ENCODE measurements at places on chromosomes 2 and 18.

GRCh38 chr2:195037045-195037444 is 620.0 kb upstream of the SLC39A10 start:
- no peak for DNase-seq

DNA sequence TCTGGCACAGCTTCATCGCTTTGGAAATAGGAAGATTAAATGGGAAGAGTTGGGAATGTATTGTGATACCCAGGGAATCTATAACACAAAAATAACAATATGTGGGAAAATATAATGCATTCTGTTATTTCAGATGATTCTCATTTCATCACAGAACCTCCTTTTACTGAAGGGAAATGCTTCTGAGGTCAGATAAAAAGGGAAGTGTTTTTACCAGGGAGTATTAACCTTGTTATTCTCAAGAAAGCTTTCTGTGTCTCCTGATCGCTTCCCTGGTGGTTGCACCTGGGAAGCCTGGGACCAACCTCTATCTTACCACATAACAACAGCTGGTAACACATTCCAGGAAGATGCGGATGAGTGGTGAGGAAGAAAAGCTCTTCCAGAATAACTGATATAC is 47.2 kb downstream of the SCG2 start:
- no peak for DNase-seq

GRCh38 chr18:57095884-57096283 is 51.0 kb upstream of the BOD1L2 start:
- DNase-seq, result no peak

- DNase-seq, result no peak
These were observed 70.5 kb upstream of the PPP1CB start for GRCh38 chr2:28681158-28681571.

DNA sequence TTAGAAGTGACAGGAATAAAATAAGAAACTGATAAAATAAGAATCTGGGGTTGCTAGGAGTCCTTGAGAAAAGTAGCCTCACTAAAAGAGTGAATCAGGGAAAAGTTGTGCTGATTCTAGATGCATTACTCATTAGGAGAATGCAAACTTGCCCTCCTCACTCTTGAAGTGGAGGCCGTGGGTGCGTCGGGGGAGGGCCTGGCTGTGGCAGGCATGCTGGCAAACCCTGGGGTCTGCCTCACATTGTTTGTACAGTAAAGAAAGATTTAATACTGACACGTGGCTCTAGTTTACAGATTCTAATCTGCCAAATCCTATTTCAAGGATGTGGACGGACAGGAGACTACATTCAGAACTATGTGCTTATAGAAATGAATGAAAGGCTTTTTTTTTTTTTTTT is 41.9 kb downstream of the TANC1 start:
- no peak for DNase-seq

- no peak for DNase-seq
These were observed 4.5 kb upstream of the GPR55 start for GRCh38 chr2:230929381-230930148.

DNA sequence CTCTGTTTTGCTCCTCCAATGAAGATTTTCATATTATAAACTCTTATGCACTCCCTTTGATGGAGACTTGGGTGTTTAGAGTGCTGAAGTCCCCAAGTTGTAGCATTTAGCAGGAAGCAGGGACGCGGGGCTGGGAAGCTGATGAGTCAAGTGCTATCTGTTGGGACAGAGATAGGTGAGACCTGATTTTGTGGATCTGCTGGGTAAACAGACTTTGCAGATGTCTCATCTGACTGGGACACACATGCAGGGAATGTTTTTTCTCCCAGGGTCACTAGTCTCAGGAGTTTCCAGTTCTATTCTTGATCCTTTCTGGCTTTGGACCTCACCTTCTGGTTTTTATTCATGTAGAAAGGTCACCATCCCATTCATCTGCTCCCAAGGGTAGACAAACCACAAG is 79.7 kb upstream of the ACAA2 start:
- no peak for DNase-seq

DNA sequence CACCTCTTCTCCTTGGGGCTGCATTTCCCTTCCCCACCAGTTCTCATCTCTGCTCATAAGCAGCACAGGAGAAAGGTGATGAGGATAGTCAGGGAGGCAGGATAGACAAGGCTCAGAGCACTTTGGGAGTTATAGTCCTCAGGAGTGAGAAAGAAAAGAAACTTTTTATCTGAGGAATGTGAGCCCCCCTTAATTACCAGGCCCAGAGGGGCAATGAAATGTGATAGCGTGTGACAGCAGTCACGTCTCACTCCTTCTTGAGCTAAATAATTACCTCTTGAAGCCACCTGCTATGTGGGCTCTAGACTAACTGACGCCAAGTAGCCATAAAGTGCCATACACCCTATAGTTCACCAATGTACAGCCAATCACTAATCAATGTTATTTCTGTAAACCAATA is 105.8 kb downstream of the SPP2 start:
- peak; percentile 87 for DNase-seq

GRCh38 chr2:181578829-181579228 is 78.1 kb downstream of the CERKL start:
- no peak for DNase-seq

GRCh38 chr2:237193436-237193835 is 107.7 kb downstream of the COPS8 start:
- DNase-seq, result no peak

GRCh38 chr2:225124311-225125017 is 82.2 kb upstream of the DOCK10 start:
- DNase-seq, result peak; percentile 42

DNA sequence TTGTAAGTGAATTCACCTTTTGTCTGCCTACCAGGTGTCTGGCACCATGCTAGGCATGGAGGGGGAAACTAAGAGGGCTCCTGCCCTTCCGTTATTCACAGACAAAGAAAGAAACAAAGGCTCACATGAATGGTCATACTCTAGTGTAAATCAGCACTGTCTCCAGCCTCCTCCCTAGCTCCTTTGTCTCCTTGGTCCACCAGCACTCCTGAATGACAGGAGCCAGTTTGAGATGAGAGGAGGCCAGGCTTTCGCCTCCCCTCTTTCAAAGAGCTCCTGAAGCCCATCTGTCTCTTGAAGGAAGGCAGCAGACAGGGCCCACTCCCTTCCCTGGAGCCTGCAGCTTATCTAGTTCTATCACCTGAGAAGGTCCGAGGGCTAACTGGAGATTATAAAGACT is 18.7 kb downstream of the SATB2 start:
- DNase-seq, result no peak

- no peak for DNase-seq
These were observed 47.7 kb downstream of the SLC9A2 start for GRCh38 chr2:102667072-102667471.

GRCh38 chr2:230050136-230050535 is 18.6 kb downstream of the SLC16A14 start:
- no peak for DNase-seq

- DNase-seq, result peak; percentile 56
These were observed 150.7 kb upstream of the SLC14A2 start for GRCh38 chr18:45464619-45465018.

DNA sequence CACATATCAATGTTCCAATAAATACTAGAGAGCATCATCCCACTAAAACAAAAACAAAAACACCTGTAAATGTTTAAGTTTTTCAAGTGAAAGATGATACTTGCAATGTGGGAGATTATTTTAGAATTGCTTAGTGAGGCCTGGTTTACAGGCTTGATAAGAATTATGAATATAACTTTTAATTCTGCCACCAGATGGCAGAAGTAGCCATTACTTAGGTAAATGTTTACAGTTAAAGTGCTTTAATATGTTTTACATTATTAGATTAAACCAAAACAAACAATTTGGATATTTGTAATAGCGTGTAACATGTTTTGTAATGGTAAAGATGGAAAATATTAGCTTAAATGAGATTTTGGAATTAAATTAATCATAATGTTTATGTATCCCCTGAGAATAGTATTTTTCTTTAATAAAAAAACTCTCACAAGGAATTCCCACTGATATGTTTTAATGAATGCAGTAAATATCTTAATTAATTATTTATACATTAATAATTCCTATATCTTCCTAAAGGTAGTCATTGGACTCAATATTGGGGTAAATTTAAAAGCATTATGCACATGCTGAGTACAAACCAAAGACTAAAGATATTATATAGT is 522.0 kb downstream of the SPAG16 start:
- DNase-seq, result peak; percentile 27

DNA sequence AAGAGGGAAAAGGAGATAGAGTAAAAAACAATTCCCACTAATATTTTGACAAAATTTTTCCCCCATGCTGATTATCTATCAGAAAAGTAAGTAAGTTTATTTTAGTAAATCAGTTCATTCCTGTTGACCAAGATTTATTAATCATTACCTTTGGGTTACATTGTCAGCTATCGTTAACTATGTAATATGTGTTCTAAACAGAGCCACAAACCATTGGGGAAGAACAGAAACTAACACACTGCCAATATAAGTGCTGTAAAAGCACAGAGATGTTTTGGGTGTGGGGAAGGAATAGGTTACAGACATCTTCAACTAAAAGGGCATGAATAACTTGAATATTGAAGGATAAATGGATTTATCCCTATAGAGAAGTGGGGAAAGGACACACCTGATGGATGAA is 42.5 kb upstream of the ACADL start:
- DNase-seq, result no peak

DNA sequence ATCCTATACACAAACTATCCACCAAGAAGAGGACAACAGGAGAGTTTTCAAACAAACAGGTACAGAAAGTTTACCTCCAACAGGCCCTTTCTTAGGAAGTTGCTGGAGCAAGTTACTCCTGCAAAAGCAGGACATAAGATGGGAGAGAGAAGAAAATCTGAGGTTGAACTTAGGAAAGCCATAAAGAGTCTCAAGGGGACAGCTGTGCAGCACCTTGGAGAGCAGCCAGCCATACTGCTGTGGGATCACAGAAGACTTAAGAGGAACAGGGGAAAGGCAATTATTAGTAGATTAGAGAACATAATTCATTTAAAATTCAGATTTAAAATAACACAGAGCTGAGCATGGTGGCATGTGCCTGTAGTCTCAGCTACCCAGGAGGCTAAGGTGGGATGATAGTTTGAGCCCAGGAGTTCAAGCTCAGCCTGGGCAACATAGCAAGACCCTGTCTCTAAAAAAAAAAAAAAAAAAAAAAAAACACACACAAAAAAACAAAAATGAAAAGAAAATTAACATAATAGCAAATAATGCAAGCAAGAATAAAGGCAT is 148.1 kb upstream of the SIX3 start:
- DNase-seq, result no peak

DNA sequence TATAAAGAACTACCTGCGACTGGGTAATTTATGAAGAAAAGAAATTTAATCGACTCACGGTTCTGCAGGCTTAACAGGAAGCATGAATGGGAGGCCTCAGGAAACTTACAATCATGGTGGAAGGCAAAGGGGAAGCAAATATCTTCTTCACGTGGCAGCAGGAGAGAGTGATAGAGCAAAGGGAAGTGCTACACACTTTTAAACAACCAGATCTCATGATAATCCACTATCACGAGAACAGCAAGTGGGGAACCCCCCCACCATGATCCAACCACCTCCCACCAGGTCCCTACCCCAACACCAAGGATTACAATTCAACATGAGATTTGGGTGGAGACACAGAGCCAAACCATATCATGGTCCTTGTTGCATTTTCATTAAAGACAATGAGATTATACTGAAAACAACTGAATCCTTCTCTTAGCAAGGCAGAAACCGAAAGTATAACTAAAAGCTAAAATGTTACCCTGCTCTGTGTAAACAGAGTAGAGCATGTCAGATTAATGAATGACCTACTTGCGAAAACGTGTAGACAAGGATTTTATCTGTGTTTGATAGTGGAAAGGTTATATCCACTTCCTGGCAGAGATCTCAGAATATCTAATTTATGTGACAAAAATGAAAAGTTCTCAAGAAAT is 60.1 kb upstream of the RBBP8 start:
- DNase-seq, result no peak

DNA sequence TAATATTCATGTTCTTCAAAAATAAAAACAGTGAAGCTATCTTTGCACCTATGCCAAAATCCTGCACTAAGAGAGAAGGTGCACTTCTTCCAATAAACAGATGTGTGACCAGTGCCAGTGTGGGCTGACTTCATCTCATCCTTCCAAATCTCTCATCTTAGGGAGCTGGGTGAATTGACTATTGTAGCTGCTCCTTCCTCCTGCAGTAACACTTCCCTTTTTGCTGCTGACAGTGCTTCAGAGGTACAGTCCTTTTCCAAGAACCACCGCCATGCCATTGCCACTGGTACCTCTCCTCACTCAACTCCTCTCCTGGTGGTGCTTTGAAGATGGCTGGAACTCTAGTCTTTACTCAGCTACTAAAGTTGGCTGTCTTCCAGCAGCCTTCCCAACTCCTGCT is 42.1 kb upstream of the ARHGAP25 start:
- no peak for DNase-seq

DNA sequence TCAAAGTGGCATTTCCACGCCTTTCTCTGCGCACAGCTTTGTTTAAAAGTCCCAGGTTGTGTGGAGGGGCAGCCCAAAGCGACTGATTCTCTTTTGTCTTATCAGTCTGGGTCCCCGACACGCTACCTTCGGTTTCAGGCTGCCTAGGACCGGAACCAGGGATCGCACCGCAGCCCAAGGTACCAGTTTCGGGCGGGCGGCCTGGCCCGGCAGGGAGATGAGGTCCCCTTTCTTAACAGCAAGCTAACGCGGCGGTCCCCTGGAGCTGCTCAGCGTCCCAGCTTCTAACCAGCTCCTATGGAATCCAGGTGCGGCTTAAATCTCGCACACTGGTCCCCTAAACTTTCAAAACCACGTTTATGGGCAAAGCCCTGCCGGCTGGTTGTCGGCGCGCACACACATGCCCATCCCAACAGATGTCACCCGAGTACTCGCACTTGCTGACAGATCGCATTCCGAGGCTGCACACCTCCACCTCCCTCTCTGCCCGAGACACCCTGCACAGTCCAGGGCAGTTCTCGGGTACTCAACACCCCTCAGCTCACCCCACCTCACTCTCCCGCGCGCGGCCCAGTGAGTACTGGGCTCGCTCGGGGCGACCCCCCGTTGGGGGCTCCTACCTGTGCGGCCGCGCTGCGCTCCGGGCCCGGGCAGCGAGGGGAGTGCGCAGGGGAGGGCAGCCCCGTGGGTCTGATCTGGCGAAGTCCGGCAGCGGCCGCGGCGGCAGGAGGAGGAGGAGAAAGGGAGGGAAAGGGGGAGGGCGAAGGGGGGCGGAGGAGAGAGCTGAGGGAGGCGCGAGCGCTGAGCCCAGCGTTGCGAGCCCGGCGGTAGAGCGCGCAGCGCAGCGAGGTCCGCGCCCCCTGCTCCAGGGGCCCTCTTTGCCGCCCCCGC is at the start of gene EFEMP1:
TSS of gene EFEMP1 (minus strand) at position 692 of the 891 bp plus-strand sequence. CDS start 1,342 bp downstream, outside the sequence.
- no peak for DNase-seq

GRCh38 chr2:55155206-55155605 is 76.9 kb downstream of the CLHC1 start:
- DNase-seq, result no peak

- DNase-seq, result no peak
These were observed 27.5 kb downstream of the GAREM1 start for GRCh38 chr18:32443033-32443705.

GRCh38 chr2:142849820-142850219 is 27.6 kb upstream of the KYNU start:
- DNase-seq, result no peak

DNA sequence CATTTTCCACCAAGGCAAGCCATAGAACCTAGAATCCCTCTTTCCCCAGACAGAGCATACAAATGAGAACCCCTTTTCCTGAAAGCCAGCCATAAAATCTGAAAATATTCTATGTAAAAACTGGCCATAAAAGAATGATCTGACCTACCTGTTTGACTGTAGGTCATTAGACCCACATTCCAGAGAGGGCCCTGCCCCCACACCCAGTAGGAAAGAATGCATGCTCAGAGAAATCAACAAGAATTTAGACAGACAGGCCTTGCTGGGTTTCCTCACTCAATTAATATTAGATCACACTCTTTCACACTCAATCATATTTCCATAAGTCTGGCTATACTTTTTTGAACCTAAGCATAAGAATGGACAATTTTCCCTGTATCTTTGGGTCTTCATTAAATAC is 929.5 kb downstream of the ERBB4 start:
- no peak for DNase-seq

Data from NCI-H1436 (cell line).